Immature natural killer cell (primary cell): ENCODE measurements at places on chromosomes 6 and 20. TPM values are rescaled to one million over a fixed set of nuclear protein-coding genes. Genes with fewer than 3 reads are reported as not detected.
A peak's percentile ranks its signal among the peaks of the same experiment; 100 is the strongest.

ARHGAP40 gene
- not detected for polyA plus RNA-seq

FOXF2 gene
- polyA plus RNA-seq, result not detected

STX11 gene
- polyA plus RNA-seq, result 42.6 TPM

TAB2 gene
- 3.8 TPM for polyA plus RNA-seq

SAYSD1 gene
- 10.4 TPM for polyA plus RNA-seq

GRCh38 chr6:79776076-79776475 lies 144.9 kb downstream of the SH3BGRL2 start:
- peaks cover 10% of the 10 kb centered on the region for H3K27me3 ChIP-seq
- DNase-seq, result no peak
- H3K27ac ChIP-seq, result no peak overlapping the region
- H3K4me1 ChIP-seq, result peaks cover 6% of the 10 kb centered on the region
- no peak overlapping the region for H3K4me3 ChIP-seq
- H3K36me3 ChIP-seq, result no peaks in the 10 kb centered on the region

GRCh38 chr6:156190270-156190669 lies 586.9 kb upstream of the ARID1B start:
- no peak overlapping the region for H3K4me3 ChIP-seq
- no peaks in the 10 kb centered on the region for H3K36me3 ChIP-seq
- no peak for DNase-seq

- peak overlapping the region; percentile 70 for H3K4me3 ChIP-seq
- DNase-seq, result peak; percentile 91
- H3K27me3 ChIP-seq, result peaks cover 2% of the 10 kb centered on the region
- peaks cover 33% of the 10 kb centered on the region for H3K4me1 ChIP-seq
- H3K27ac ChIP-seq, result peak overlapping the region; percentile 83
Observed at GRCh38 chr20:5056801-5057599, 55.7 kb upstream of the SLC23A2 start.

GRCh38 chr6:95601133-95601532 lies 23.8 kb downstream of the MANEA start:
- no peaks in the 10 kb centered on the region for H3K4me1 ChIP-seq
- peaks cover 1% of the 10 kb centered on the region for H3K27me3 ChIP-seq
- H3K27ac ChIP-seq, result no peak overlapping the region
- no peak overlapping the region for H3K4me3 ChIP-seq
- DNase-seq, result no peak

- H3K36me3 ChIP-seq, result no peaks in the 10 kb centered on the region
- peaks cover 2% of the 10 kb centered on the region for H3K27me3 ChIP-seq
- peak overlapping the region; percentile 100 for H3K4me3 ChIP-seq
- H3K4me1 ChIP-seq, result peaks cover 37% of the 10 kb centered on the region
- H3K27ac ChIP-seq, result peak overlapping the region; percentile 84
- no peak for DNase-seq
Observed at GRCh38 chr6:111604259-111605099, 1.2 kb downstream of the TRAF3IP2 start.

- H3K36me3 ChIP-seq, result peaks cover 5% of the 10 kb centered on the region
- DNase-seq, result no peak
- no peak overlapping the region for H3K27ac ChIP-seq
- H3K4me3 ChIP-seq, result no peak overlapping the region
- no peaks in the 10 kb centered on the region for H3K27me3 ChIP-seq
- no peaks in the 10 kb centered on the region for H3K4me1 ChIP-seq
Observed at GRCh38 chr20:55057779-55058415, 582.5 kb downstream of the DOK5 start.

- no peaks in the 10 kb centered on the region for H3K36me3 ChIP-seq
- DNase-seq, result no peak
- no peak overlapping the region for H3K4me3 ChIP-seq
- peaks cover 4% of the 10 kb centered on the region for H3K27me3 ChIP-seq
Observed at GRCh38 chr6:39880594-39880993, 53.7 kb downstream of the MOCS1 start.

GRCh38 chr20:41350408-41350962 lies 9.9 kb downstream of the LPIN3 start:
- H3K4me3 ChIP-seq, result no peak overlapping the region
- H3K36me3 ChIP-seq, result no peaks in the 10 kb centered on the region
- peaks cover 3% of the 10 kb centered on the region for H3K27me3 ChIP-seq
- H3K27ac ChIP-seq, result no peak overlapping the region
- no peak for DNase-seq

DNA sequence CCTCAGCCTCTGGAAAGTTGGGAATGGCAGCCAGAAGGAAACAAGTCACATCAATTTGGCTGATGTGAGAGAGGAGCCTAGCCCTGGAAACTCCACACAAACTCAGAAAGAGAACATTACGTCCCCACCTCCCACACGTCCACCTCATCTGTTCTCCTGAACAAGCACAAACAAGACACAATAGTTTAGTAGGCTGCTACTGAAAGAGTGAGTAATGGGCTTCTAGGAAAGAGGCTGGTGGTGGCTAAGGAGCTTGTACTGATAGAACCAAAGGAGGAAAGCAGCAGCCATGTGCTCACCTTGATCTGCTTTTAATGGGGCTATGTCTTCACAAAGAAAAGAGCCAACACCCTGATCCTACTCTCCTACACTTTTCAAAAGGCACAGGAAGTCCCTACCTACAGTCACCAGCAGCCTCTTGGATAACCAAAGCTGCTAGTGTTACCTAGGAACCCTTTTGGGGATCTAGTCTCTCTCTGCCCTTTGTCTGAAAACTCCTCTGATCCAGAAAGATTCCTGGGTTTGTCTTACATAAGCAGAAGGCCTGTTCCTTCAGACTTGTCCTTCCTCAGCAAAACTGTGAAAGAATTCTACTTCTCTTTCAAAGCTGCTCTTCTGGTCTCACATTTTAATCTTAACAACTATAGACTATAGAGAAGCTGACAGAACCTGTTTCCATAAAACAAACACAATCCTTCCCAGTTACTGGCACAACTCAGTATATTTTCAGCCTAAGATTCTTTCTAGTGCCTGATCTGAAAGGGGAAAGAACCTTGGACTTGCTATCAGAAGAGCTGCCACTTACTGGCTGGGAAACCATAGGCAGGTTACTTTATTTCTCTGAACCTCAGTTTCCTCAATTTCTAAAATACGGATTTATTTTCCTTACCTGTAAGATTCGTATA lies 3.1 kb downstream of the PLAGL2 start:
- no peaks in the 10 kb centered on the region for H3K27me3 ChIP-seq
- no peak overlapping the region for H3K4me3 ChIP-seq
- H3K27ac ChIP-seq, result peak overlapping the region; percentile 3
- DNase-seq, result no peak
- peaks cover 44% of the 10 kb centered on the region for H3K4me1 ChIP-seq
- H3K36me3 ChIP-seq, result no peaks in the 10 kb centered on the region

DNA sequence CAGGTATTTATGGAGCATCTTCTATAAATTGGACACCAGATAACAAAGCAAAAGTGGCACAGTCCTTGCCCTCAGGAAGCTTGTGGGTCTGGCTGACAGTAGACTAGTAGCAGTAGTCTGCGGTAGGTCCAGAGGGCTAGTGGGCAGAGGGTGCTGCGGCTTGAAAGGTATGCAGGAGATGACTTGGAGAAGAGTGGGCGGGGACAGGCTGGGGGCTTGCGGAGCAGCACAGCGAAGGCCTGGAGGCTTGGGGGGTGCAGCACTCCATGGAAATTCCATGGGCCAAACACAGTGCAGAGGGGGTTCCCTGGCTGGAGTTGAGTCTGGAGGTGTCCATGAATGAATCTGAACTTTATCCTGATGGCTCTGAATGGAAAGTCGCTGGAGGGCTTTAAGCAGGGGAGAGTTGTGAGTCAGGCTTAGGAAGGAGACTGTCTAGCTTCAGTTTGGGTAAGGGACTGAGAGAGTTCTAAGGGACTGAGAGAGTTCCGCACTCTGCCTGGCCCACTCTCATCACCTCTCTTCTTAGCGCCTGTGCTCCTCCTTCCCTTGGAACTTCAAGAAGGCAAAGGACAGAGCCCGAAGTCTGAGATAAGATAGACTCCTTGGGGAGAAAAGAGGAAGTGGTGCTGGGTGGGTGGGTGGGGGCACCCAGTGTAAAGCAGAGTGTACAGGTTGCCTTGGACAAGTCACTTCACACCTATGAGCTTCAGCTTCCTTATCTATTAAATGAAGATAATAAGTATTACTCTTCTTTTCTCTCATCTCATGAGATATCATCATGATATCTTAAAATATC lies 8.8 kb downstream of the PKIG start:
- H3K36me3 ChIP-seq, result no peaks in the 10 kb centered on the region
- H3K4me3 ChIP-seq, result no peak overlapping the region
- H3K4me1 ChIP-seq, result no peaks in the 10 kb centered on the region
- H3K27me3 ChIP-seq, result no peaks in the 10 kb centered on the region
- peak overlapping the region; percentile 24 for H3K27ac ChIP-seq
- no peak for DNase-seq

DNA sequence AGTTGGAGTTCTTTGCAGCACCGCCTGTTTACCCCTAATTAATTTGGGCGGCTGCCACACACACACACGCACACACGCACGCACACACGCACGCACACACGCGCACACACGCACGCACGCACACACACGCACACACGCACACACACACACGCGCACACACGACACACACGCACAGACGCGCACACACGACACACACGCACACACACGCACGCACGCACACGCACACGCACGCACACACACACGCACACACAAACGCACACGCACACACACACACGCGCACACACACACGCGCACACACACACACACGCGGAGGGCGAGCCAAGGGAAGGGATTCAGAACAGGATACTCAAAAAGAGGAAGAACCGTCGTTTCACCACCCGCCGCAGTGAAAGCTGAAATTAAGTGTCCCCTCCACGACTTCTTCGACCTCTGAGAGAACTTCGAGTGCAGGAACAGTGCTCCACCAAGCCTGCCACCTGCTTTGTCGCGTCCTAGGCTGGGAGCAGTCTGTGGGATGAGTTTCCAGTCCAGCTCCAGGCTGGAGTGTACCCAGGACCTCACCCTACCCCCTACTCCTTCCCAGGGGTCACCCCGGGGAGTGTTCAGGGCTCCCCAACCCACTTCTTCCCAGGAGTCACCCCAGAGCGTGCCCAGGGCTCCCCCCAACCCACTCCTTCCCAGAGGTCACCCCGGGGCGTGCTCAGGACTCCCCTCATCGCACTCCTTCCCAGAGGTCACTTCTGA lies 1.1 kb downstream of the RNASET2 start:
- peaks cover 64% of the 10 kb centered on the region for H3K4me1 ChIP-seq
- peak overlapping the region; percentile 93 for H3K27ac ChIP-seq
- H3K27me3 ChIP-seq, result no peaks in the 10 kb centered on the region
- peaks cover 9% of the 10 kb centered on the region for H3K36me3 ChIP-seq
- DNase-seq, result peak; percentile 19

GRCh38 chr6:52555518-52556233 lies 21.2 kb downstream of the TRAM2 start:
- peaks cover 61% of the 10 kb centered on the region for H3K4me1 ChIP-seq
- H3K27ac ChIP-seq, result no peak overlapping the region
- no peak for DNase-seq
- H3K4me3 ChIP-seq, result no peak overlapping the region

DNA sequence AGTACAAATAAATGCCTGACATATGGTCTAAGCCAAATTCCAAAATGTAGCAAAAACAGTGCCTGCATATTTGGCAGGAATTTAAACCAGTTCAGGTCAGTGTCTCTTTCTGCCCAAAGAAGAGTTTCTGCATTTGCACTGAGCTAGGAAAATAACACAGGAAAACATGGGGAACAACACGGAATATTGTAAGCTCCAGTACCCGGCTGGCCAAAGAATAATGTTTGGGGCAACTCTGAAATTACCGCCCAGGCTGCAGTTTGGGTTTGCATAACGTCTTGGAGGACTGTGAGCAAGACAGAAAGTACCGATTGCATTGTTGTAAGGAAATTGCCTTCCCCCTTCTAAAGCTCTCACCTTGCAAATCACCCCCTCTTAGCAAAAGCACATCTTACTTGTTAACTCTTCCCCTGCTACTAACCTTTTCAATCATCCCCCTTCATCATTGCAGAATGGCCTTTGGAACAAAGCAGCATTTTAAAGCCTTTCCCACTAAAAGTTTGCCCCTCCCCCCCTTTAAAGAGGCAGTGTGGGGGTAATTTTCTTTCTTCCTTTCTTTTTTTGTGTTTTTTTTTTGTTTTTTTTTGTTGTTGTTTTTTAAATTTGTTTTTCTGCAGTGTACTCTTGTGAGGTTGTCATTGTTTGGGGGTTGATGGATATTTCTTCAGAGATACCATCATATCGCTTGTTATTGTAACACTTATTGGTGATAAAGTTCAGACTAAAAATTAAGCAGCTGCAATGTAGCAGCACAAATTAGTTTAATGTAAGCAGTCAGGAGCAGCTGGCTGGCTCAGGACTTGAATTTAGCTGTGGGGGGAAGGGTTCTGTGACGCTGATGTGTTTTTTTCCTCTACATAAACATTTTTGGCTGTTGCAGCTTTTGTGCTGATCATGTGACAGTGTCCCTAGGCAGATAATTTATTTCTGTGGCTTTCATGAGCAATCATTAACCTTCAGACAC lies 100.0 kb upstream of the CITED2 start:
- DNase-seq, result no peak
- H3K27me3 ChIP-seq, result no peaks in the 10 kb centered on the region
- H3K36me3 ChIP-seq, result no peaks in the 10 kb centered on the region
- H3K27ac ChIP-seq, result no peak overlapping the region
- H3K4me3 ChIP-seq, result no peak overlapping the region

- peaks cover 16% of the 10 kb centered on the region for H3K36me3 ChIP-seq
- H3K27ac ChIP-seq, result no peak overlapping the region
- DNase-seq, result no peak
Observed at GRCh38 chr20:32325706-32326503, 32.2 kb upstream of the ASXL1 start.

GRCh38 chr6:163719028-163719742 lies 304.7 kb downstream of the QKI start:
- no peak overlapping the region for H3K27ac ChIP-seq
- peaks cover 4% of the 10 kb centered on the region for H3K27me3 ChIP-seq
- no peak for DNase-seq
- H3K36me3 ChIP-seq, result no peaks in the 10 kb centered on the region
- no peak overlapping the region for H3K4me3 ChIP-seq

GRCh38 chr6:20575125-20575524 lies 40.9 kb downstream of the CDKAL1 start:
- DNase-seq, result no peak
- peaks cover 10% of the 10 kb centered on the region for H3K36me3 ChIP-seq
- peaks cover 2% of the 10 kb centered on the region for H3K27me3 ChIP-seq

- H3K4me3 ChIP-seq, result no peak overlapping the region
- no peak overlapping the region for H3K27ac ChIP-seq
- no peak for DNase-seq
- no peaks in the 10 kb centered on the region for H3K36me3 ChIP-seq
Observed at GRCh38 chr6:9250852-9251251, 815.5 kb upstream of the SLC35B3 start.

- no peaks in the 10 kb centered on the region for H3K27me3 ChIP-seq
- H3K4me1 ChIP-seq, result no peaks in the 10 kb centered on the region
- no peaks in the 10 kb centered on the region for H3K36me3 ChIP-seq
- H3K4me3 ChIP-seq, result no peak overlapping the region
- H3K27ac ChIP-seq, result no peak overlapping the region
Observed at GRCh38 chr6:39396854-39397253, 74.4 kb upstream of the KCNK16 start.

DNA sequence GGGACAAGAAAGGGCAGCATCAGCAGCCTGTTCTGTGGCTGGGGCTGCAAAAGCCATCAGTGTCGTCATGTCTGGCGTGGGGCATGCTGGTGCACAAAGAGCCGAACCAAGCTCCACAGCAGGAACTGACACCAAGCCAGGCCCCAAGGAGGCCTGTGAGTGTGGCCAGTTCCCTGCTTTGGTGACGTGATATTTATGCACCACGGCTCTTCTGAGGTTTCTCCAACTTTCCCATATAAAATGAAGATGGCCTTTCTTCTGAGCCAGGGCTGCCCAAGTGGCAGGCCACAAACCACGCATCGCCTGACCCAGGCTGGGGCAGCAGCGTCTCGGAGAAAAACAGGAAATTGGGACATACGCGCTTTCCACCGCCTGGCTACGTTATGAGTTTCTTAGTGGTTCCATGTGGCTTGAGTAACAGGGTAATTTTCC lies 109.9 kb downstream of the RIN2 start:
- H3K4me3 ChIP-seq, result peak overlapping the region; percentile 19
- peaks cover 7% of the 10 kb centered on the region for H3K4me1 ChIP-seq
- no peaks in the 10 kb centered on the region for H3K36me3 ChIP-seq
- peak; percentile 73 for DNase-seq
